ENCODE measurements at places on chromosomes 2 and 18.

GRCh38 chr2:49913025-49913424 lies 758.7 kb upstream of the FSHR start:
- no peak for ATAC-seq

GRCh38 chr2:150733051-150733618 lies 245.7 kb upstream of the RND3 start:
- ATAC-seq: no peak

- no peak for ATAC-seq
Observed at GRCh38 chr2:172288603-172289002, 138.8 kb upstream of the ITGA6 start.

- ATAC-seq: no peak
Observed at GRCh38 chr2:39228413-39229209, 15.2 kb downstream of the CDKL4 start.

DNA sequence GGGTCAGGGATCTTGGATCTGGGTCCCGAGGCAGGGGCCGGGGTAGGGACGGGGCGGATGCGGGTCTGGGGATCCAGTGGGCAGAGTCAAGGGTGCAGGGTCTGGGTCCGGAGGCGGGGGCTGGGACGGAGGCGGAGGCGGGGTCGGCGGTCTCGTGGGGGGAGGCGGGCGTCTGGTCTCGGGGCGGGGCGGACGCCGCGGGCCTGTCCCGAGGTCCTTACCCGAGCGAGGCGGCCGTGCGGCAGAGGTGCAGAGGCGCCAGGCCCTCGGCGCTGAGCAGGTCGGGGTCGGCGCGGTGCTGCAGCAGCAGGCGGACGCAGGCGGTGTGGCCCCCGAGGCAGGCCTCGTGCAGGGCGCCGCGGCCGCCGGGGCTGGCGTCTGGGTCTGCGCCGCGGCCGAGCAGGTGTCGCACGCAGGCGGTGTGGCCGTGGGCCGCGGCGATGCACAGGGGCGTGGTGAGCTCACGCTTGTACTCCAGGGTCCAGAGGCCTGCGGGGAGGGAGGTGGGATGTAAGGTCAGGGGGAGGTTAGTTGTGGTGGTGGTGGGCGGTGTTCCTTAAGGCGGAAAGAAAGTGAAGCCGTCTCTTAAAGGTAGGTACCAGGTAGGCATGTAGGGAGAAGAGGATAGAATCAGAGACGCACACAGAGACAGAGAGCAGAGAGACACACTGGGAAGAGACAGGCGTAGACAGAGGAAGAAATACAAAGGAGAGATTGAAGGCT lies 26.6 kb downstream of the ASB18 start:
- ATAC-seq: no peak

GRCh38 chr2:158094487-158095092 lies 7.1 kb upstream of the UPP2 start:
- ATAC-seq: no peak

- ATAC-seq: no peak
Observed at GRCh38 chr2:58845011-58845410, 603.9 kb upstream of the FANCL start.

DNA sequence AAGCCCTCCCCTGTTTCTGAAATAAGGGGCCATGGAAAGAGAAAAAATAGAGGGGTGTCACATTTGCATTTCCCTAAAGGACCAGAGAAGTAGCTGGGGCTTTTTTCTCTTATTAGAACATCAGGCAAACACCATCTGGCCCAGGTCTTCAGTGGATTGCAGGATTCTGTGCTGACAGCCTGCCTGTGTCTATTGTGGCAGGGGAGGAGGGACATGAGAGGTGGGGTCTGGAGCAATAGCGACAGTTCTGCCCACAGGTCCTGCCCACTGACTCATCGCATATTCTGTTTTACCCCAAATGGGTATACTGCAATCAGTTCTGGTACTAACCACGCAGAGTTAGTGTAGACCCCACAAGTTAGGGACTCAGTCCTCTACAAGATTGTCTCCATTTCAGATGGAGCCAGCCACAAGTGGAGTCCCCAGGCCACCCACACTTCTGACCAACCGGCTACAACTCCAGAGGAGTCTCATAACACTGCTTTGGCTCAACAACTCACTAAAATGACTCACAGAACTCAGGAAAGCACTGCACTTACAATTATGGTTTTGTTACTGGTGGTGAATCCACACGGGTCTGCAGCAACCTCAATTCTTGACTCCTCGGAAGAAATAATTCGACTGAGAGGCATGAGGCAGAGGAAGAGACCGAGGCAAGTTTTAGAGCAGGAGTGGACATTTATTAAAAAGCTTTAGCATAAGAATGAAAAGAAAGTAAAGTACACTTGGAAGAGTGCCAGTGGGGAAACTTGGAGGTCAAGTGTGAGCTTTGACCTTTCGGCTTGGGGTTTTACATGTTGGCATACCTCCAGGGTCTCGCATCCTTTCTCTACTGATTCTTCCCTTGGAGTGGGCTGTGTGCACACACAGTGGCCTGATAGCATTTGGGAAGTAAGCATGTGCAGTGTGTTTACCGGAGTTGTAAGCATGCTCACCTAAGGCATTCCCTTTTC lies 146.4 kb upstream of the SPATS2L start:
- ATAC-seq: no peak

GRCh38 chr2:130261970-130262760 lies 63.9 kb upstream of the TUBA3E start:
- no peak for ATAC-seq

DNA sequence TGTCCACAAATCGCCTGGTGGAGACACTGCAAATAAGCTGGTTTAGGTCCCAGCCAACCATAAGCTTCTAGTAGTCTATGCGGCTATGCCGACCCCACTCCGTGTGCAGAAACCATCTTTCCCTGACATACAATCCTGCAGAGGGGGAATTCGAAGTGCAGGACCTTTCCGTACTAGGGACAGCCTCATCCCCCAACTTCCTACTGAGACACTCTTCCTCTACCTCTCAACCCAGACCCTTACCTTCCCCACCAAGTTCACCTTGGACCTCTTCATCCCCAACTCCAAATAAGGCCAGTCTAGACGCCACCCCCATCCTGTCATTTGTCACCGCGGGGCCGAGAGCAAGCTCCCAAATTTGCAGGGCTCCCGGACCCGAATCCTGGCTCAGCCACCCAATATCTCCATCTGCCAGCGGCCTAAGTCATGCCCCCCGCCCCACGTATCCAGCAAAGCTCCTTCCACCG lies 496 bp downstream of the SUCLG1 start:
- no peak for ATAC-seq

- ATAC-seq: no peak
Observed at GRCh38 chr18:4391859-4392258, 63.2 kb downstream of the DLGAP1 start.

DNA sequence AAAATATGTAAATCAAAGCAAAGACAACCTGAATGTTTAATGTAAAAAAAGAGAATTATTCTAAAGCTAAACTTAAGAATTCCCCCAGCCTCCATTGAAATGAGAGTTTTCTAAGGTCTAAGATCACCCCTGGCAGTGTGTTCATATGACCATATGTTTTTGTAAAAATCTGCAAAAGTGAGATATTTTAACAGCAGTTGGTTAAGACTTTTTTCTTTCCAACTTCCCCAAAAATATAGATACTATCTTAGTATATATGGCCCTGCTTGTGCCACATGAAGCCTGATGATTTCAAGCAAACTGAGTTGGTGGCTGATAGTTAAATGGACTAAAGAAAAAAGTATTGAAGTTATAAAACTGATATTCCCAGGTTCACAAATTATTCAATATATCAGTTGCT lies 35.4 kb downstream of the ZNF804A start:
- no peak for ATAC-seq
